ENCODE measurements at places on chromosomes 1 and 21.

DNA sequence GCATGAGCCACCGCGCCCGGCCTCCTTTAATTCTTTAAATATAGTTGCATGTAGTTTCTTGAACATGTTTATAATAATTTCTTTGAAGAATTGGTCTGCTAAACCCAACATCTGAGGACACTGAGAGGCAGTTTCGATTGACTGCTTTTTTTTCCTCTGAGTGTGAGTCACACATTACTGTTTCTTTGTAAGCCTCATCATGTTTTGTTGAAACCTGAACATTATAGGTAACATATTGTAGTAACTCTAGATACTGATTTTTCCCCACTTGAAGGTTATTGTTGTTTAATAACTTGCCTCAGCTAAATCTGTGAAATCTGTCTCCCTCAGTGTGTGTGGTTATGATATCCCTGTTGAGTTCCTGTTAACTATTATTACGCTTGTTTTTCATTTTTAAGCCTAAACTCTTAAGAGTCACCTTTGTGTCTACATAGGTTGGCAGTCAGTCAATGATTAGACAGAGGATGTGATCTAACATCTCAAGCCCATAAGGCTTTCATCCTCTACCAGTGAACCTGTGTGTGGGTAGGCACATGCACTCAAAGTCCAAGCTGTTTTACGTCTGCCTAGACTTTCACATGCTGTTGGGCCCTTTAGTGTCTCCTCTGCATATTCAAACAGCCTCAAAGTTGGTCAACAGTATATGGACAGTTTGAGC is 155.5 kb downstream of the KCNH1 start:
- no peak for DNase-seq

DNA sequence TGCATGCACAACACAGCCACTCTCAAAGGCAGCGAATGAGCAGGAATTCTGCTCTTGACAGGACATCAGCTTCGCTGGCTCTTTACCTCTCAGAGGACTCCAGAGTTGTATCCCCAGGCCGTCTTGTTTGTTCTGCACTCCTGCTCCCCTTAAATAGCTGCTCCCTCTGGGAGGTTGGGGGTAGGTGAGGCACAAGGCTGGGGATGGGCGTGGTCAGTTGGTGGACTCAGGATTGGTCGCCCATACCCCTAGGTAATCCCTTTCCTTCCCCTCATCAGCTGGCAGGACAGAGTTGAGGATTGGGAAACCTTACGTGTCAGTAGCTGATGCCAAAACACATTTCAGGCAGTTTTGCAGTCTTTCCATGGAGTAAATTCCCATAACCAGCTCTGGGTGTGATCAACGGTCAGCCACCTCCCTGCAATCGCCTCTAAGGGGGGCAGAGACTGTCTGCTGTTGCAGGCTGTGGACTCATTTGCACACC is at the start of gene PLA2G2A:
Gene PLA2G2A (minus strand): TSS at position 125 of the 484 bp plus-strand sequence. CDS start 845 bp downstream, outside the sequence.
- DNase-seq, result no peak

GRCh38 chr1:86035101-86035500 is 121.5 kb downstream of the COL24A1 start:
- DNase-seq, result no peak

- no peak for DNase-seq
These were observed 139.3 kb downstream of the NFIA start for GRCh38 chr1:61221642-61222041.

GRCh38 chr1:153773096-153773921 is 1.9 kb upstream of the SLC27A3 start:
- no peak for DNase-seq

GRCh38 chr21:41755934-41756773 is 10.7 kb downstream of the RIPK4 start:
- no peak for DNase-seq

- DNase-seq, result no peak
These were observed 1.2 kb downstream of the LRP8 start for GRCh38 chr1:53326598-53327181.

DNA sequence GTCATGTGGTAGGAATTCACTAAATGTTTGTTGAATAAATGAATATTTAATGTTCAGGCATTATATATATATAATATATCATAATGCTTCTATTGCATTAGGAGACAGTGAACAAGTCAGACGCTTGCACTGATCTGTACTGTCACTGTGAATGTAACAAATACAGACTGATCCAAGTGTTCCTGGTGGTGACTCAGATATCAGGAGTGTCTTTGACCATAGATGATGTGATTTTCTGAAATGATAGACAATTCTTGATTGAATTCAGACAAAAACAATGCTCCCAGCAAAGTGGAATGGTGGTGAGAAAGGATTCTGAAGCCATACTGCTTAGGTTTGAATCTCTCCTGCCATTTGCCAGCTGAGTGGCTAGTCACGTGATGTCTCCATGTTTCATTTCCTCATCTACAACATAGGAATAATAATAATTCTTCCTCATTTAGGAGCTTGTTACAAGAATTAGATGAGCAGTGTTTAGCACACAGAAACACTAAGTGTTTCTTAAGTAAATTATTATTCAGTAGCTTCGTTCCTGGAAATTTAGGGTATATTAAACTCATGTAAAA is 71.0 kb downstream of the OLFML2B start:
- no peak for DNase-seq

GRCh38 chr1:171037626-171038025 is 53.1 kb upstream of the FMO3 start:
- no peak for DNase-seq

DNA sequence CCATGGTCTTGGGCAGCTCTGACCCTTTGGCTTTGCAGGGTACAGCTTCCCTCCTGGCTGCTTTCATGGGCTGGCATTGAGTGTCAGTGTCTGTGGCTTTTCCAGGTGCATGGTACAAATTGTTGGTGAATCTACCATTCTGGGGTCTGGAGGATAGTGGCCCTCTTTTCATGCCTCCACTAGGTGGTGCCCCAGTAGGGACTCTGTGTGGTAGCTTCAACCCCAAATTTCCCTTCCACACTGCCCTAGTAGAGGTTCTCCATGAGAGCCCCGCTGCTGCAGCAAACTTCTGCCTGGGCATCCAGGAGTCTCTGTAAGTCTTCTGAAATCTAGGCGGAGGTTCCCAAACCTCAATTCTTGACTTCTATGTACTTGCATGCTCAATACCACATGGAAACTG is 494.5 kb upstream of the LRRC7 start:
- DNase-seq, result no peak

DNA sequence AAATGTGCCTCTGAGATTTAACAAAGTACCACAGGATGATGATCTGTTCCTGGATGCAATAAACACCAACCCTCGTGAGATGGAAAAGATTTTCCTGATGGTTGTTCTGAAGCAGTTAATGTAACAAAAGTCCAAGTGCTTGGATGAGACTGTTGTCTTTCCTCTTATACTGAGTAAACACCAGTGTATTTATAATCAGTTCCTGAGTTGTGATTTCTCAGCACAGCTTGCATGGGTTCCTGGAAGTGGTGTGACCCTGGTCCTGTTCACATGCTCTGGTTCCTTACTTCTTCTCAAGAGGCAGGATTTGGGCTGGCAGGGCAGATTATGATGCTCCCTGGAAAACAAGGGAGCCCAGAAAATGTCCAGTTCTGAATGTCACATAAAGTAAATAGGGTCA is 208.2 kb upstream of the USP24 start:
- DNase-seq, result no peak

GRCh38 chr1:56444960-56445646 is 134.3 kb downstream of the PLPP3 start:
- DNase-seq, result no peak

GRCh38 chr1:117735045-117735992 is 129.5 kb downstream of the TENT5C start:
- DNase-seq, result no peak
